ENCODE measurements at places on chromosomes 4 and X. TPM values are rescaled to one million over a fixed set of nuclear protein-coding genes. Genes with fewer than 3 reads are reported as not detected.

SPANXA2 gene
- not detected for total RNA-seq

COL4A6 gene
- total RNA-seq, result 2.4 TPM

DNA sequence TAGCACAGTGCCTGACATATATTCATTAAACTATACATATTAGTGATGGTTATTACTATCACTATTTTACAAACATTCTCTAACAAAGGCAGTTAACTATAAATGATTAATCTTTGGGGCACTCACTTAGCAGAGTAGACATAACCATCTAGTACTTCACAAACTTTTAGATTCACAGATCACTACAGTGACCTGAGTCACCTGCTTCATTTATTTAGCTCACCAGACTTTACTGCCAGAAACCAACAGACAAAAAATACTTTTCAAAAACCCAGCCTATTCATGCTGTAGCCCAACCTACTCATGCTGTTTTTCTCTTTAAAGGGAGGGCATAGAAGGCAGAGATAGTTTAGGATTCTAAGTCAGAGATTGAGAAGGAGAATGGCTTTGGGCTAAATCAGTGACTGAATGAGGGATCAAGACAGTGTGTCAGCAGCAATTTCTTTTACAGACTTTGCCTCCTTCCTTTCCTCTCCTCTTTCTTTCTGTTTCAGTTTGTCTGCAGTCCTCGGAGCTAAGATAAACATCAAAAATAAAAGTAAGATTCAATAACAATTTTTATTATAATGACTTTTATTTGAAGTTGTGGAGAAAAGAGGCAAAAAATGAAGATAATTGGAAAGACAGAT is 34.7 kb upstream of the PDE5A start:
- no peak for DNase-seq

DNA sequence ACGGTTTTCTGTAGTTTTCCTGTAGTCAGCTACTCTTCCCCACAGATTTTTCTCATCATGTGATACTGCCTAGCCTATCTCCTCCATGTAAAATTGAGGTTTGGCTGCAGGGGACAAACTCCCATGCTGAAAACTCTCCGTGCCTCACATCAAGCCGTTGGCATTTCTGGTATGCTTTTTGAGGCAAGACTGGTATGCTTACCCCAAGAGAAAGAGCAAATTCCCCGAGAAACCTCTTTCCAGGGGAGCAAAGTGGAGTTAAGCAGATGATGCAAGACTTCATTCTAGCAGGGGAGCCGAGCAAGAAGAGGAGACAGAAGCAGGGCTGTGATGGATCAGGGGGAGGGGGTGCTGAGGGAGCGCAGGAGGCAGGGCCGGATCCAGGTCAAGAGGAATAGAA is 4.8 kb downstream of the SOWAHD start:
- no peak for DNase-seq

DNA sequence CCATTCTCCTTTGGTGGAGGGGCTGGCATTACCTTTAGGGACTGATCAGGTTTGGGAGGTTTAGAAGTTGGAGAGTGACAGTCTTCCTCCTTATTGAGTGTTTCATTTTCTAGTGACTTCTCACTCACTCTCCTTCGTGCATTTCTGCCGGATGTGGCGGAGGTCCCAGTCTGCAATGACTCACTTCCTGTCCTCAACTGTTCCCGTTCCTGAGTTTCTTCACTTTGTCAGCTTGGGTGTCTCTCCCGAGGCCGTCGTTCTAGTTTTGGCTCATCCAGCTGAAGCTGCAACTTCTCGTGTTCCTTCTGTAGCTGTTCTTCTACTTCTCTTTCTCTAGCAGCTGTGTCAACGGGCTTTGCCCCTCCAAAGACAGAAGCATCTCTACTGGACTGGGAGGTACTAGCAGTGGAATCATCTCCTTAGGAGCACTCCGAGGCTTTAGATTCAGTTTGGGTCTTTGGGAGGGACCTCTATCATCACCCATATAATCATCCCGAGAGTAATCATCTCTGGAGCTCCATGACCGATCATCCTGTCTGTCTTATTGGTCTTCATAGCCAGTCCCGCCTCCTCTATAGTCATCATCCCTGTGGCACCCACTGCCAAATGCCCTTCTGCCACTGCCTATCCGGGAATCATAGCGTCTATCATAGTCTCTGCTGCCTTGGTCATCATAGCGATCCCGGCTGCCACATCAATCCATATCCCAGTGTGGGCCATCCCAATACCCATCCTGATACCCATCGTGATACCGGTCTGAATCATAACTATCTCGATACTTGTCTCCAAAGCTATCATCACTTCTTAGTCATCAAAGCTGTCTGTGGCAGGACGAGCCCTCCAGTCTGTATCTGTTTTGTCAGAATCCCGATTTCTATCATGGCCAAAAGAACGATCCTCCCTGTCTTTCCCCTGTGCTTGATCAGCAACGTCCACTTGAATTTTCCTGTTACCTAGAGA is 35.3 kb upstream of the VSIG4 start:
- DNase-seq, result no peak

- DNase-seq, result no peak
Observed at GRCh38 chrX:24498181-24498580, 33.1 kb downstream of the PDK3 start.

GRCh38 chrX:129791336-129791735 is 11.6 kb downstream of the SASH3 start:
- no peak for DNase-seq

DNA sequence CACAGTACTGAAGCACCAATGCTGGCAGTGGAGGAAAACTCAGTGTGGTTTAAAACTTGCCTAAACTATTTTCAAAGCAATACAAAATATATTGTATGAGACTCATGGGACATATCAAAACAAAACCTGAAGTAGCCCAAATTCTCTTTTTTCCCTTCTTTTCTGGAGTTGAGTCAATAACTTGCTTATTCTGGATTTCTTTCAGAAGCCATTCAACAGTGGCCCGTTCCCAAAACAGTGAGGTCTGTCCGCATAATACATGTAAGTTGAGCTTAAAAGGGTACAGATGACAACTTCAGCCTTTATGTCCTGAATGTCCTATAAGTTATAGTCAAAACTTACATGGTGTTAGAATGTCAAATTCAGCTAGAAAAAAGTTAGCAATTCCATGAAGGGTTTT is 100.8 kb downstream of the SHISA3 start:
- no peak for DNase-seq
